ENCODE measurements at places on chromosomes 7 and 10.
A peak's percentile ranks its signal among the peaks of the same experiment; 100 is the strongest.

DNA sequence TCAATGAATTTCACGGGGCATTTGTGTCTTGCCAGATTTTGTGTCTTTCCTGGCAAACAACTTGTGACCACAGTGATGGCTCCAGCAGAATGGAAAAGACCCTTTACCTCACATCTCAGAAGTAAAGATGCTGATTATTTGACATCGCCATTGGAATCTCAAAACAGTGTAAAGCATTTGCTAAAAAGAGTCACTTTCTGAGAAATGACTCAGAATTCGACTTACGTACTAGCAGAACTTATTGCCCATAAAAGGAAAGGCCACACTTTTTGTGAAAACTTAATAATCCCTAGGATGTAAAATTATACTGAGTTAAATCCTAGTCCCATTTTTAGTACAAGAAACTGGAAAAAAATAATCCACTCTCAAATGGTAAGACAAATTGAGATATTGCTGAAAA is 35.9 kb upstream of the PRKCQ start:
- DNase-seq: no peak

- DNase-seq: no peak
These were observed 67.2 kb downstream of the PODXL start for GRCh38 chr7:131489196-131489595.

DNA sequence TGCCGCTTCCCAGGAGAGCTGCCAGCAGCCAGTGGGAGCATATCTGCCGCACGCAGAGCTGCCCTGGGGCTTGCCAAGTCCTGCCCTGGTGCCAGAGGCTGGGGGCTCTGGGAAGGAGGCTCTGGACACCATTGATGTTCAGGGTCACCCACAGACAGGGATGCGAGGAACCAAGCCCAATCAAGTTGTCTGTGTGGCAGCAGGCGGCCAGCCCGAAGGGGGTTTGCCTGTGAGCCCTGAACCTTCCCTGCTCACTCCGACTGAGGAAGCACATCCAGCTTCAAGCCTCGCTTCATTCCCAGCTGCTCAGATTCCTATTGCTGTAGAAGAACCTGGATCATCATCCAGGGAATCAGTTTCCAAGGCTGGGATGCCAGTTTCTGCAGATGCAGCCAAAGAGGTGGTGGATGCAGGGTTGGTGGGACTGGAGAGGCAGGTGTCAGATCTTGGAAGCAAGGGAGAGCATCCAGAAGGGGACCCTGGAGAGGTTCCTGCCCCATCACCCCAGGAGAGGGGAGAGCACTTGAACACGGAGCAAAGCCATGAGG is 94.6 kb downstream of the TACC2 start:
- no peak for DNase-seq

DNA sequence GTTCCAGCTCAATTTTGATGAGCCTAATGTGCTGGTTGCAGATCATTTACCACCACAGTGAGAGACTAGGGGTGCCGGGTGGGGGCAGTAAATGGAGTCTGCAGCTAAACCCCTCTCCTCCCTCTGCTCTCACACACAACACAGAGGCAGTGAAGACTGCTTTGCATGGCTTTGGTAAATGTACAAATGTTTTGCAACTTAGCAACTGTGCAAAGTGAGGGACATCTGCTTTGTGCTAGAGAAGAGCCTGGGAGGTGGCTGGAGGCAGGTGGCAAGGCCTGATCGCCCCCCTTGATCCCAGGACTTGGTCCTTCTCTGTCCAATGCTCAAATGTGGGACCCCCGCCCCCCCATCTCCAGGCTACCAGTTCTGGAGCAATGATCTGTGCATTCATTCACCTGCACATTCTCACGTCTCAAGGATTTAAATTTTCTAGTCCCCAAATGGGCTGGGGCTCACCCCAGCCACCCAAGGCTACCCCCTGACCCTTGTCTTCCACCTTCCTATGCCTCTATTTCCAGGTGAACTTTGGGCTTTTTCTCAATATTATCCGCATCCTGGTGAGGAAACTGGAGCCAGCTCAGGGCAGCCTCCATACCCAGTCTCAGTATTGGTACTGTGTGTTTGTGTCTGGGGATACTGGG is 11.6 kb downstream of the GHRHR start:
- no peak for DNase-seq

DNA sequence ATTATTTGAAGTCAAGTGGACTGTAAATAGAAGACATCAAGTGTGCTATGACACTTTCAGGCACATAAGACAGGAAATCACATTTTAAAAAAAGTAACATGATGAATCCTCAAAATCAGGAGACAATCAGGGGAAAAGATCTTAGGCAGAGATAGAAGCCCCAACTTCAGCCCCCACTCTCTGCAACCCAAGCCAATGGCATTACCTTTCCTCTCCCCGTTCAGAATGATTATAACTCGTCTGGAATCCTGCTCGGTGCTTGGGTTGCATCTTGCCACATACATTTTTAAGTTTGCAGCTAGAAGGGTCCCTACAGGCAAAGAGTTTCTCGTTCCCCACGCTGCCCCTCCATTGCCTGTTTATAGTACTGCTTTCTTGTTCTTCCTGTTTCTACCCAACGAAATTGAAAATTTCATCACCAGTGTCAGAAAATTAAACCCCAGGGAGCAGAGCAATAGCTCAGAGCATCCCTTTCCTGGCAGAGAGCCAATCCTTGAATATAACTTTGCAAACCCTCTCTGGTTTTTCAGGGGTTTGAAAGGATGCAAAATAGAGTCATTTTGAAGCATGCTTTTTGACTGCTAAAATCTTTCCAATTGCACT is 260.5 kb upstream of the AOAH start:
- DNase-seq: no peak

DNA sequence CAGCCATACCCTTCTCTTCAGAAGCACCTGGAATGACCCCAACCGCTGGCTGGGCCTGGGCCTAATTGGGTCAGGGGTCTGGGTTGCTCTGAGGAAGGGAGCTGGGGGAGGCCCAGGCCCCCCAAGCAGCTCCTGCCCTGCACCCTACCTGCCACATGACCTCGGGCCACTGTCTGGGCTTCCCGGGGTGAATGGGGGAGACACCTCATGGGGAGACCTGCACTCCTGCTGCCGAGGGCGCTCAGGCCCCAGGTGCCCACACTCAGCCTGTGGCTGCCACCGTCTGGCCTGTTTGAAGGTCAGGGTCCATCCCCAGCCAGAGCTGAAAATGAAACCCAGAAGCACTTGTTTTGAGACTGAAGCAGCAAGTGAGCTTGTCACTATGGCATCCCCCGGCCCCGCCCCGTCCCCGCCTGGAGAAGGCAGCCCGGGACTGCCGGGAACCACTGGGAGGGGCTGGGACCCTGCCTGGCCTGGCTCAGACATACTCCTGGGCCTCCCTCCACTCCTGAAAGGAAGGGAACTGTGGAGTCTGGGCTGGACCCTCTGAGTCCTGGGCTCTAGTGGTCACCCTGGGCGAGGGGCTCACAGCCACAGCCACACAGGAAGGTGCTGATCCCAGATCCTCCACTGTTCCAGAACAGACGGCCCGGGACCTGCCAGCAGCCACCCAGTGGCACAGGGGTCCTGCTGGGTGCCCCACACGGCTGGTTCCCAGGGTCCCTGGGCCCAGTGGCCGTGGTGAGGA is 7.4 kb upstream of the MICALL2 start:
- DNase-seq: peak; percentile 80

DNA sequence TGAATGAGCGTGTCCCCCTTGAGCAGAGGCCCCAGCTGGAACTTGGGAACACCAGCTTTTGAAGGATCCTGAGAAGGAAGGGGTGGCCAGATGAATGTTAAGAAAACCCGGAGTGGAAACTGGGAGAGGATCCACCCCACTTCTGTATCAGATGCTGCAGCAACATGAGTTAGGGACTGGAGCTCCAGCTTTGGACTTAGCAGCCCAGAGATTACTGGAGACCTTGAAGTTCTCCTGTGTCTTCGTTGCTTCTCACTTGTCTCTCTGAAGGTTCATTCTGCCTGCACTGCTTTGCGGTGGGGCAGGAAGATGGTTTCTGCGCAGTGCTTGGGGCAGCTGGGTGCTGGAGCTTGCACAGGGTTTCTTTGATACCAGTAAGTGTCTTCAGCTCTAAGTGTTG is 9.3 kb downstream of the TMEM248 start:
- DNase-seq: no peak

- DNase-seq: no peak
These were observed 694.1 kb downstream of the ANKRD7 start for GRCh38 chr7:118918556-118918955.

GRCh38 chr10:86371116-86371515 is 4.5 kb upstream of the GRID1 start:
- DNase-seq: no peak

DNA sequence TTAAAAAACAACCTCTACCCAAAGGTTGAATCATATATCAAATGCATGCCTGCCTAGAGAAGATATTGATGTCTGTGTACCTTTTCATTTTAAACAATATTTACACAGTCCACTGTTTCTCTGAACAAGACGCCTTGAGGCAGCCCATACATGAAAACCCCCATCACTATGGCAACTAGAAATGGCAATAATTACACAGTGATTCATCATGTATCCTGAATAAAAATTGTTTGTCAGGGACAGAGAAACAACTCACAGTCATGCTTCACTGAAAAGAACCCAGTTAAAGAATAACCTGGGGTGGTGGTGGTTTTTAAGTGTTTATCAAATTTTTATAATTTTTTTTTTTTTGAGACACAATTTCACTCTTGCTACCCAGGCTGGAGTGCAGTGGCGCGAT is 19.7 kb downstream of the DNAJC12 start:
- no peak for DNase-seq

DNA sequence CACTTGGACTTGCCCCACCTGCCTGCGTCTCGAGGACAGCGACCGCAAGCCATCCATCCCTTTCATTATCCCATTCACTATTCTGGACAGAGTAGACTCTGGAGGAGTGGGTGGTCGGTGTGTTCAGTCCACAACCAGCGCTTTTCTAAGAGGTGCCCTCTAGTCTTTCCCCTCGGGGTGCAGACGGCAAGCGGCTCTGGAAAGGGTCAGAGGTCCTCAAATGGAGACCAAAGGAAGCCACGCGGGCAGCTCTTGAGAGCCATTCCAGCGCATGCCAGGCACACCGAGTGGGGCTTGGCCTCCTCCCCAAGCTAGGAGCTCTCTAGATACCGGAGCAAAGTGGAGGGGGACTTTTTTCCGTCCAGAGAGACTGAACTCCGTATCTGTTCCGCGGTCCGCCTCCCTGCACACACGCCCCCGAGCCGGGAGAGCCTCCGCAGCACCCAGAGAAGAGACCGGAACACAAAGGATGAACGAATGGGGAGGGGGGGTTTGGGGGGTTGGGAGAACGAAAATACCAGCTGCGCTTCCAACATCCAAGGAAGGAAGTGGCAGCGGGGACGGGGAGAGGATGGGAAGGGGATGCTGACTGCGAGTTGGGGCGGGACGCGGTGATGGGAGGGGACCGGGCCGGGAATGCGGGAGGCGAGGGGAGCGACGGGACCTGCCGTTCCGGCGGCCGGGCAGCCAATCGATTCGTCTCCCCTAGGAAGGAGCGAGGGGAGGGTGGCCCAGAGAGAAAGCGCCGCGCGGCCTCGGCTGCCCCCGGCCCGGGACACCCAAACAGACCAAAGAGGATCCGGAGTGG is 515 bp downstream of the GSDME start:
- DNase-seq: peak; percentile 86

GRCh38 chr10:29372920-29373319 is 84.0 kb downstream of the LYZL1 start:
- DNase-seq: no peak

- no peak for DNase-seq
These were observed 18.2 kb downstream of the SLC29A3 start for GRCh38 chr10:71337219-71337701.

- DNase-seq: no peak
These were observed 129.0 kb upstream of the ODAD2 start for GRCh38 chr10:28127881-28128280.

- DNase-seq: no peak
These were observed 287.9 kb upstream of the PODXL start for GRCh38 chr7:131844369-131844768.

DNA sequence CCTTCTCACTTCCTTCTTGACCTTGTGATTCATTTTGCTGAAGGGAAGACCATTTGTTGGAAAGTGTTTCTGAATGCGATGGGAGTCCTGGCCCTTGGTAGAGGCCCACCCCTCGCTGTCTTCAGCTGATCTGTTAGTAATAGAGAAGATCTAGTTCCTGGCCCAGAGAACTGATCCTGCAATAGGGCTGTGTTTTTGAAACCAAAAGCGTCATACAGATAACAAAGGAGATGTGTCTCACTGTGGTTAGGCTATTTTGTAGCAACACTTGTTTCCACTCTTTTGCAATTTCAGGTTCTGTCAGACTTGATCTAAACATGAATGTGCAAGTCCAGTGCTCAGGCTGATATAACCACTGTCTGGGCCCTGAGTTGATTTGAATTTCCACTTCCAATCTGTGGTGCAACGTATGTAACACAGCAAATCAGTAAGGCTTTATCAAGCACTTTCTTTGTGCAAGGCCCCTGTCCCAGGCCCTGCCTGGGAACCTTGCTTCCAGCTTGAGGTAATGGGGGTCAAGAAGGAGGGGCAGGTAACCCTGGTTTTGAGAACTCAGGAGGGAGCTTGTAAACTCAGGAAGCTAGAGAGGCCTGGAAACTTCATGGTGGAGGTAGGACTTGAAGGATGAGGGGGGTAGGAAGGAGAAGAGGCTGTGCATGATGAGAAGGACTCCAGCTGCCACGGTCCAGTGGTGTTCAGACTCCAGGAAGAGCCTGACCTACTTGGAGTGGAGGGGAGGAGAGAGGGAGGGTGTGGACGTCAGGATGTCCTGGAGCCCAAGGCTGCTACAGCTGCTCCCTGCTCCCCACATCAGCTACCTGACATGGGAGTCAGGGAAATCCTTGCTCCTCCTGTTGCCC is 42.2 kb upstream of the SRGN start:
- no peak for DNase-seq

GRCh38 chr7:123865517-123866117 is 20.6 kb downstream of the HYAL4 start:
- DNase-seq: peak; percentile 62

DNA sequence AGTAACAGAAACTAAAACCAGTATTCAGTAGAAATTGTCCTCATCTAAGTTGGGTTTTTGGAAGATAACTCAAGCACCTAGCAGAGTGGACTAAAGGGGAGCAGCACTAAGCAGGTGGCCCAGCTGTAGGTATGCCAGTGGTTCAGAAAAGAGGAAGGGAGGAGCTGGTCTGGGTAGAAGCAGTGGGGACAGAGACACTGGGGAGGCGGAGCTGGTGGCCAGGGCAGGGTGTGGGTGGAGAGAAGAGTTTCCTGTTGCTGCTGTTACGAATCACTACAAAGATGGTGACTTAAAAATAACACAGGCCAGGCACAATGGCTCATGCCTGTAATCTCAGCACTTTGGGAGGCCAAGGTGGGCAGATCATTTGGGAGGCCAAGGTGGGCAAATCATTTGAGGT is 136.2 kb downstream of the WDR11 start:
- no peak for DNase-seq
